ENCODE measurements at places on chromosomes 4 and X.

- peak overlapping the region; percentile 69 for H3K27ac ChIP-seq
- DNase-seq: no peak
- peaks cover 4% of the 10 kb centered on the region for H3K36me3 ChIP-seq
- H3K27me3 ChIP-seq: no peaks in the 10 kb centered on the region
- peaks cover 37% of the 10 kb centered on the region for H3K4me1 ChIP-seq
Observed at GRCh38 chr4:128385683-128386304, 98.2 kb upstream of the PGRMC2 start.

GRCh38 chrX:555725-556666 lies 74.6 kb upstream of the SHOX start:
- DNase-seq: peak; percentile 50
- no peaks in the 10 kb centered on the region for H3K4me1 ChIP-seq
- peaks cover 3% of the 10 kb centered on the region for H3K27me3 ChIP-seq

DNA sequence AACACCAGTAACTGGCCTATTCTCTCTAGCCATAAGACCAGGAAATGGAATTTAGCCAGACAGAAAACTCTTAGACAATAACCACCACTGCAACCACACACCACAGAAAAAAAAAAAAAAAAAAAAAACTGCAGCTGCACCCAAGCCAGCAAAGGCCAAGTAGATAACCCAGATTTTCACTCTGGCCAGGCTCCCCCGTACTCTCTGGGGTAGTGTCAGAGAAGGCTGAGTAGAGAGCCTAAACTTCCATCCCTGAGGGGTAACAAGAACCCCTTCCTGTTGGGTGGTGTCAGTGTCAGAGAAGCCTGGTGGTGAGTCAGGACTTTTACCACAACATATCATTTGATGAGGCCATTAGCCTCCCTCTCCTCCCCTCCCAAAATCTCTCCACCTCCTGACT lies 5.6 kb upstream of the DLG3 start:
- H3K4me3 ChIP-seq: no peak overlapping the region
- no peak overlapping the region for H3K27ac ChIP-seq
- H3K4me1 ChIP-seq: no peaks in the 10 kb centered on the region
- H3K36me3 ChIP-seq: no peaks in the 10 kb centered on the region

GRCh38 chrX:2819345-2820135 lies 9.2 kb upstream of the GYG2 start:
- DNase-seq: peak; percentile 48
- no peaks in the 10 kb centered on the region for H3K4me1 ChIP-seq
- no peaks in the 10 kb centered on the region for H3K27me3 ChIP-seq
- no peak overlapping the region for H3K27ac ChIP-seq
- no peak overlapping the region for H3K4me3 ChIP-seq

DNA sequence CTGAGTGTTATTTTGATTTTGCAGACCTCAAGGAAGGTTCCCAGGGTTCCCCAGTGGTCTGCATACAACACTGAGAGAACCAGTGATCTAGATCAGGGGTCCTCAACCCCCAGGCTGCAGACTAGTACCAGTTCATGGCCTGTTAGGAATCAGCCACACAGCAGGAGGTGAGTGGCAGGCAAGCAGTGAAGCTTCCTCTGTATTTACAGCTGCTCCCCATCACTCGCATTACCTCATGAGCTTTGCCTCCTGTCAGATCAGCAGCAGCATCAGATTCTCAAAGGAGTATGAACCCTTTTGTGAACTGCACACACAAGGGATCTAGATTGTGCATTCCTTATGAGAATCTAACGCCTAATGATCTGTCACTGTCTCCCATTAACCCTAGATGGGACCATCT lies 28.5 kb downstream of the EDNRA start:
- H3K4me1 ChIP-seq: peaks cover 6% of the 10 kb centered on the region
- no peak overlapping the region for H3K4me3 ChIP-seq
- DNase-seq: no peak
- H3K27me3 ChIP-seq: no peaks in the 10 kb centered on the region
- H3K27ac ChIP-seq: no peak overlapping the region

- no peak overlapping the region for H3K4me3 ChIP-seq
- H3K4me1 ChIP-seq: peaks cover 19% of the 10 kb centered on the region
- no peak overlapping the region for H3K27ac ChIP-seq
- H3K36me3 ChIP-seq: no peaks in the 10 kb centered on the region
- peaks cover 6% of the 10 kb centered on the region for H3K27me3 ChIP-seq
Observed at GRCh38 chr4:153146961-153147360, 57.3 kb upstream of the TRIM2 start.

GRCh38 chr4:77021614-77022089 lies 54.1 kb downstream of the CCNI start:
- peak overlapping the region; percentile 37 for H3K27ac ChIP-seq
- H3K4me1 ChIP-seq: peaks cover 14% of the 10 kb centered on the region
- DNase-seq: no peak
- H3K36me3 ChIP-seq: peaks cover 60% of the 10 kb centered on the region
- no peaks in the 10 kb centered on the region for H3K27me3 ChIP-seq

GRCh38 chrX:108304210-108304609 lies 134.0 kb downstream of the COL4A6 start:
- DNase-seq: no peak
- H3K4me1 ChIP-seq: peaks cover 28% of the 10 kb centered on the region
- no peak overlapping the region for H3K4me3 ChIP-seq

DNA sequence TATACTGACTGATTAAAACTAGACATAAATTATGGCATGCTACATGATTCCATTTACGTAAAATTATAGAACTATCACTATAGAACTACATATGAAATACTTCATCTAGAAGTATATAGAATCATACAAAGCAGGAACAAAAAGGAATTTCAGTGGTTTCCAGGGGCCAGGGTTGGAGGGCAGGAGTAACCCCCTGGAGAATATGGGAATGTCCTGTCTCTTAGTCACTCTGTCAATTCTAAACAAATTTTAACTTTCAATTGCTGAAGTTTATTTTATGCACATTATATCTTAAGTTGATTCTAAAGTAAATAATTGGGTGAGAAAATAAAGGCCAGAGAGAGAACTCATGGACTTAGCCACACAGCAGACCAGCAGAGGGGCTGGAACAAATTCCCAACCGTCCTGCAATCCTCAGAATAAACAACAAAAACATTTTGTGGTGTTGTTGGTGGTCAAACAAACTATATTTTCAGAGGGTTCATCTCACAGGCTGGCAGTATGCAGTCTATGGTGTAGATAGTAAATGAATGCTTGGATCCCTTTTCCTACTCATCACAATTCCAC lies 476.9 kb upstream of the SLIT2 start:
- peaks cover 7% of the 10 kb centered on the region for H3K4me1 ChIP-seq
- no peak overlapping the region for H3K27ac ChIP-seq
- H3K36me3 ChIP-seq: no peaks in the 10 kb centered on the region
- H3K27me3 ChIP-seq: no peaks in the 10 kb centered on the region

DNA sequence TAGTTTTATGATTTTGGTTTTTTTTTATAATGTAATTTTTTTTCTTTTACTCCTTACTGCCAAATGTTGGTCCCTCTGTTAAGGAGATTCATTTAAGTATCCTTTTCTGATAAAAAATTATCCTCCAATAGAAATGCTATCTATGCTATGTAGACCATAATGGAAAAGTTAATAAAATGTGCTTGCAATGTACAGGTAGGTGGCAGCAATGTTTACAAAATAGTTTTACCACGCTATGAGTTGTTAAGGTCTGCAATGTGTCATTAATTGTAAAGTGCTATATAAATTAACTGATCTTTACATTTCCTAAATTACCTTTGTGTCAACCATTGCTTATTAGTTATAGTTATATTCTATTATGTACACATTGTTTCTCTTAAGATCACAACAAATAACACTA lies 3.8 kb upstream of the CENPC start:
- H3K4me1 ChIP-seq: no peaks in the 10 kb centered on the region
- no peak overlapping the region for H3K27ac ChIP-seq
- no peak for DNase-seq
- no peaks in the 10 kb centered on the region for H3K27me3 ChIP-seq
- no peaks in the 10 kb centered on the region for H3K36me3 ChIP-seq

GRCh38 chrX:108696690-108697089 lies 39.7 kb downstream of the IRS4 start:
- DNase-seq: no peak
- no peak overlapping the region for H3K27ac ChIP-seq

DNA sequence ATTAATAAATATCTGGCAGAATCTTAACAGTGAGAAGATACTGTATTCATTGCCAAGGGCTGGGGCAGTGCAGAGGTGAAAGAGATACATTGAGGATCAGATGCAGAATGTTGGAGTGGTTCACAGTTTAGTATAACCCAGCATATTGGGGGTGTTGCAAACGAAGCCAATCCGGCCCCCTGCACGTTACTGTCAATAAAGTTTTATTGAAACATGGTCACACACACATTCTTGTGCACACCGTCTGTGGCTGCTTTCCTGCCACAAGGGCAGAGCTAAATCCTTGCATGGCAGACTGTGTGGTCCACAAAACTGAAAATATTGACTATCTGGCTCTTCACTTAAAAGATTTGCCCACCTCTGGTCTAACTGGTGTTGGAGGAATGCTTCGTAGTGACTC lies 119.7 kb downstream of the SHOX start:
- H3K27ac ChIP-seq: no peak overlapping the region
- no peaks in the 10 kb centered on the region for H3K4me1 ChIP-seq
- no peak for DNase-seq
- H3K36me3 ChIP-seq: no peaks in the 10 kb centered on the region

- H3K4me1 ChIP-seq: no peaks in the 10 kb centered on the region
- no peak overlapping the region for H3K27ac ChIP-seq
- no peaks in the 10 kb centered on the region for H3K27me3 ChIP-seq
- peaks cover 5% of the 10 kb centered on the region for H3K36me3 ChIP-seq
- no peak overlapping the region for H3K4me3 ChIP-seq
- DNase-seq: no peak
Observed at GRCh38 chr4:102285831-102286230, 59.5 kb downstream of the SLC39A8 start.

GRCh38 chrX:34903316-34903715 lies 39.3 kb upstream of the FAM47B start:
- no peaks in the 10 kb centered on the region for H3K4me1 ChIP-seq
- DNase-seq: no peak
- no peak overlapping the region for H3K27ac ChIP-seq
- H3K36me3 ChIP-seq: no peaks in the 10 kb centered on the region
- no peak overlapping the region for H3K4me3 ChIP-seq
- no peaks in the 10 kb centered on the region for H3K27me3 ChIP-seq

DNA sequence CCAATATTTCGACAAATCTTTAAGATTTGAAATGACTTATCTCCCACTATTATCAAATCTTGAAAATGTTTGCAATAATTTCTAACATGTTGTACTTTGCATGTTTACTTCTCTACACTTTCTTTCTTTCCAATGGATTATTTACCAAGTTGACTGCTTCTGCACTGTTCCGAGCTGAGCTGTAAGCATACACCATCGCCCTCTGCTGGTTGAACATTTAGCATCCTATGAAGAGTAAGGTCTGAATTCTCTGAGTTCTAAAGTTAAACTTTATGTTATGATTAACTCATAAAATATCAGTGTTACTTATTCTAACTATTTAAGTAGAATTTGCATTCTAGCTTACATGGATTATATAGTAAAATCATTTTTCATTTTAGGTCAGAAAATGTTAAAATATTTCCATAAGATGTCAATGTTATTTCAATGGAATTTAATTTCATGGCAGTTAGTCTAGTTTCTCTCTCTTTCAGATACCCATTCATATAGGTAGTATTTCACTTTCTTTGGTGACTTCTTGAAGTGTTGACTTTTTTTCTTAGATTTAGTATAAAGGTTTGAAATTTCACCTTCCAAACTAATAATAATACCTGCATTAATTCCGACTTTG lies 137.4 kb downstream of the DKK2 start:
- H3K36me3 ChIP-seq: no peaks in the 10 kb centered on the region
- H3K4me1 ChIP-seq: peaks cover 4% of the 10 kb centered on the region
- no peak for DNase-seq
- no peaks in the 10 kb centered on the region for H3K27me3 ChIP-seq

DNA sequence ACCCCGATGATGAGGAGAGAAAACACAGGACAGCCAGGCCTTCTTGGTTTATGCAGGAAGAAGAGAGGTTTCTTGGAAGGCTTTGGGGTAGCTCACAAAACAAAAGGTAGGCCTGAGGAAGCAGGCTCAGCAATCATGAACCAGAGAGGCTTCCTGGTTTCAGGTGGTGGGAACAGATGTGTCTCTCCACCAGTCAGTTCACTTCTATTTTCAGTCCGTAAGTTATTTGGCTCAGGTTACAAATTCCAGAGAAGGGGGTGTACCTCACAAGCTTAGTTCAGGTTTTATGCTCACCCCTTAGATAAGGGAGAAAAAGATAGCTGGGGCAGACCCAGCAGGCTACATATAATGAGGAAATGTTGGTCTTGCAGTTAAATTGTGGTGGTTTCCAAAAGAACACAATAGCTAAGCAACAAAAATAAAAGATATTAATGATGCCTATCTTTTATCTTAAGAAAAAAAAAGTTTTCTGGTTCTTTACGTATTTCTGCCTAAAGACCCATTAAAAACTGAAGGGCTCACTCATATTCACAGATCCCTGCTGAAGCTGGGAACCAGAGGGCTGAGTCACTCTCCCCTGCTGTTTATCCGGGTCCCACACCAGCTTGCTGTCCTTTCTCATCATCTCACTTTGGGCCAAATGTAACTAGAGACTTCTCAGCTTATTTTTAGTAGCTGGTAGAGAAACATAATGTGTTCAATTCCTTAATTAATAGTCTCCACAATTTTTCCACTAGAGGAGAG lies 177.0 kb downstream of the CAMK2D start:
- peak overlapping the region; percentile 61 for H3K27ac ChIP-seq
- no peaks in the 10 kb centered on the region for H3K27me3 ChIP-seq
- DNase-seq: no peak
- peaks cover 46% of the 10 kb centered on the region for H3K4me1 ChIP-seq
- H3K4me3 ChIP-seq: no peak overlapping the region

DNA sequence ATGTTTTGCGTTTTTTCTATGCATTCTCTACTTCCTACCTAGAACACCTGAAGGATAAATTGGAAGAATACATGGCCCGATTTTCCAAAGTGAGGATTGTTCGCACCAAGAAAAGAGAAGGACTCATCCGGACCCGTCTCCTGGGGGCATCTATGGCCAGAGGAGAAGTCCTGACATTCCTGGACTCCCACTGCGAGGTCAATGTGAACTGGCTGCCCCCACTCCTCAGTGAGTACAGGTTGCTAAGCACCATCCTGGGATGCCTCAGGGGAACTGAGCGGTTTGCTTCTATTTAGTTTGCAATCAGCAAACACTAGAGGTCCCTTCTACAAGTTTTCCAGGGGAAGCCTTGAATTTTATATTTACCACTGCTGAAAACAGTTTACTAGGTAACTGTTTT lies 359.3 kb upstream of the GALNT7 start:
- H3K36me3 ChIP-seq: no peaks in the 10 kb centered on the region
- no peak for DNase-seq
- H3K4me1 ChIP-seq: peaks cover 36% of the 10 kb centered on the region
- peaks cover 2% of the 10 kb centered on the region for H3K27me3 ChIP-seq

All from type B pancreatic cell (in vitro differentiated cells).